ENCODE measurements at places on chromosomes 12 and 14.
A peak's percentile ranks its signal among the peaks of the same experiment; 100 is the strongest.

GRCh38 chr12:24776861-24777260, 172.0 kb downstream of the BCAT1 start:
- no peak for DNase-seq

DNA sequence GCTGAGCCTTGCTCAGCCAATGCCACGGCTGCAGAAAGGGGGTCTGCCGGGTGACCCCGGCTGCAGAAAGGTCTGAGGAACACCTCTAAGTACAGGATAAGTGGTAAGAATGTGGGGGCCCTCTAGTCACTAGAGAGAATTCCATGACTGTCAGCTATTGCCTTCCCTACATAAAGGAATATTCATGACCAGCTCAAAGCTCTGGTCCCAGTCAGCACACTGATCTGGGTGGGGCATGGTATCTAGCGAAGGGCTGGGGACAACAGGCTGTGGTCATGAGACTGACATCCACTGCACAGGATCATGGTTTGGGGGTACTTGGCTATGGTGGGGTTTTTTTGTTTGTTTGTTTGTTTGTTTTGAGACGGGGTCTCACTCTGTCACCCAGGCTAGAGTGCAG, 42.1 kb downstream of the DCAF4 start:
- no peak for DNase-seq

DNA sequence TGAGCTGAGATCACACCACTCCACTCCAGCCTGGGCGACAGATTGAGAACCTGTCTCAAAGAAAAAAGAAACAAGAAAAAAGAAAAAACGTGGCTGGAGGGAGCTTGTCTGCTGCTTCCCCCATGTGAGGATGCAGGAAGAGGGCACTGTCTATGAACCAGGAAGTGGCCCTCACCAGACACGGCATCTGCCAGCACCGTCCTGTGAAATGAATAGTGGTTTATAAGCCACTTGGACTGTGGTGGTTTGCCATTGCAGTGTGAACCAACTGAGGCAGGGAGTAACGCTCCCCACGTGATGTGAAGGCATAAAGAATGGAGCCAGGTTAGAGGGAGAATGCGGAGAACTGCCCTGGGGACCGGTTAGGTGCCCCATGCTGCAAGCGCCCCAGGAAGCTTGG, 4.5 kb upstream of the BRF1 start:
- DNase-seq, result no peak

- DNase-seq, result no peak
These were observed 184.9 kb downstream of the CAPZA3 start for GRCh38 chr12:18922851-18923250.

- no peak for DNase-seq
These were observed 3.2 kb upstream of the TUBA1C start for GRCh38 chr12:49261721-49262120.

- DNase-seq, result no peak
These were observed 72.0 kb downstream of the C12orf56 start for GRCh38 chr12:64318605-64319004.

DNA sequence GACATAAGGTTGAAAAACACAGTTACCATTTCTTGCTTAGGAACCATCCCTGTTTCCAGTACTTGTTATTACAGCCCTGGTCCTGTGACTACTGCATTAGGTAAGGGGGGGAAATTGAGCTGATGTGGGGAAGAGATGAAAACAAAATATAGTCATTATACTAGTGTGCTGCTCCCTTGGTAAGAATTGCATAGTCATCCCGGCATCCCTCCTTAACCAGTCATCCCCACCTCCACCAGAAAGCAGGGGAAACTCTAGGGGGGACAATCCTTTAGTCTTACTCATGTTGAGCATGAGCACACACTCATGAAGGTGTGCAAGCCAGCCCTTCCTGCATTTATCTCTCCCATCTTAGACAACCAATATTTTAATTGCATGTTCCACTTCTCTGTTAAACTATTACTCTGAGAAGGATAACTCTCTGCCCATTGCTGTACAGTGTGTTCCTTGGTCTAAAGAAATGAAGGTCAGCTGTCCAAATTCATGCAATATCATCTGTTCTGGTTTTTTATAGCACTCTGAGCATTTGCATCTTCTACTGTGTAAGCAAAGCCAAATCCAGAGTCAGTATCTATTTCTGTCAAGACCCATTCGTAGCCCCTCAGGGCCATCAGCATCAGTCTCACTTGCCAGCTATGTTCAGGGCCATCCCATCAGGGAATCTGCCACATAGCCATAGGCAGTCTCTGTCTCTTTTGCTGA, 46.8 kb downstream of the TMEM30B start:
- DNase-seq, result no peak

GRCh38 chr12:3365463-3366411, 125.3 kb upstream of the PRMT8 start:
- no peak for DNase-seq

GRCh38 chr12:77915071-77915600, 84.4 kb downstream of the NAV3 start:
- no peak for DNase-seq

- no peak for DNase-seq
These were observed 2.9 kb downstream of the ABCD2 start for GRCh38 chr12:39616666-39617065.

DNA sequence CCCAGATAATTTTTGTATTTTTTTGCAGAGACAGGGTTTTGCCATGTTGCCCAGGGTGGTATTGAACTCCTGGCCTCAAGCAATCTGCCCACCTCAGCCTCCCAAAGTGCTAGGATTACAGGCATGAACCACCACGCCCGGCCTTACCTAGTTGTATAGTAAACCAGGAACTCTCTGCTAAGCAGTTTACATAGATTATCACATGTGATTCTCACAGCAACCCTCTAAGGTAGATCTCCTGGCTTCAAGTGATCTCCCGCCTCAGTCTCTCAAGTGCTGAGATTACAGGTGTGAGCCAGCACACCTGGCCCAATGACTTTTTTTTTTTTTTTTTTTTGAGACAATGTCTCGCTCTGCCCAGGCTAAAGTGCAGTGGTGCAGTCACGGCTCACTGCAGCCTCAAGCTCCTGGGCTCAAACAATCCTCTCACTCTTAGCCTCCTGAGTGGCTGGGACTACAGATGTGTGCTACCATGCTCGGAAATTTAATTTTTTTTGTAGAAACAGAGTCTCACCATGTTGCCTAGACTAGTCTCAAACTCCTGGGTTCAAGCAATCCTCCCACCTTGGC, 26.0 kb upstream of the ATP2A2 start:
- no peak for DNase-seq

DNA sequence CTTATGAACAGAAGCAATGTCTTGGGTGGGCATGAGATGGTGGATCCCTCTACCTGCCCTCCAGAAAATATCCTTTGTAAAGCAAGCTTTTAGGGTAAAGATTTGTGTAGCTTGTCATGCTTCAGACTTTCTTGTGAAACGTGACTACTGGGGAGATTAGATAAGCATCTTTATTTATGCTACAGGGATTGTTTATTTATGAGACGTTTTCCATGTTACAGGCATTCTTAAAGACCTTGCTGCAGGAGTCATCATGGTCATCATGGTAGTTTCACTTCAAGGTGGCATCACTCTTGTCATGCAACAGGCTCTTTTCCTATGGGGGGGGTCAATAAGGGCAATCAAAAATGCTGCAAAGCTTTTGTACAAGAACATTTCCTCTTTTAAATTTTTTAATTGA, 8.2 kb upstream of the MIS18BP1 start:
- no peak for DNase-seq

DNA sequence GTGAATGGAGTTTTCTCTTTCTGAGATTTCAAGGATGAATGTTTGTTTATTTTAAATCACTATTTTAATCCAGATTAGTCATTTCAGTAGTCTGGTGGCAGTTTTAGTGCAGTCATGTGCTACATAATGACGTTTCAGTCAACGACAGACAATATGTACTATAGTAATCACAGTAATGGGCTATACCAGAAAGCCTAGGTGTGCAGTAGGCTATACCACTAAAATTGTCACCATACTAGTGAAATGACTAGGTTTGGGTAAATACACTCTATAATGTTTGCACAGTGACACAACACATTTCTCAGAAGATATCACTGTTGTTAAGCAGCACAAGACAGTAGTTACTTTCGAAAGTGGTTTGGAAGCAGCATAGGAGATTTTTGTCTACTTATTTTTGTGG, 203.1 kb downstream of the ETNK1 start:
- DNase-seq, result no peak

- DNase-seq, result no peak
These were observed 20.8 kb downstream of the STX2 start for GRCh38 chr12:130818272-130818634.

DNA sequence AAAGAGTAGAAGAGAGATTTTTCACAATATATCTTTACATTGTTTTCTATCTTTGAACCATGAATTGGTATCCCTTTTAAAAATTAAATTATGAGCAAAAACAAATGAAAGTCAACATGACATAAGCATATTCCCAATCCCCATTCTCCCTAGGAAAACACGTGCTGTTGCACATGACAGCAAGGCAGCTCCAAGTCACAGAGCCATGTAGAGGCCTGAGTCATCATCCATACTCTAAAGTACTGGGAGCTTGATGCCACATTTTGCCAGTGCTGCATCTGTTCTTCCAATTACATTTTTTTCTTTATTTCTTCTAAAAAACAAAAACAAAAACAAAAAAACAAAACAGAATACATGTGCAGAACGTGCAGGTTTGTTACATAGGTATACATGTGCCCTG, 115.2 kb downstream of the ITPR2 start:
- DNase-seq, result no peak

DNA sequence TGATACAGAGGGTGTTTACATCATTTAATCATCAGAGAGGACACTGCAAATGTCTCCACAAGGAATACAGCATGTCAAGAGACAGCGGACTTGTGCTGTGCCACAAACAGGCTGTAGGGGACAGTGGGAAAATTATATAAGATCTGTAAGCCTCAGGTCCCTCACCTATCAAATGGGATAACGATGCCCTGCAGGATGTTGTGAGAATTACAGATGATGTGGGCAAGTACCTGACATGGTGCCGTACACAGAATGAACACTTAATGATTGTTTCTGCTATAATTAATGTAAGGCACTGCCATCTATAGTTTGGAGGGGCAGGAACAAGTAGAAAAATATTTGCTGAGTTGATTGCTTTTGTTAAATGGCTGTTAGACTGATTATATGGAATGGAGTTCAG, 81.9 kb upstream of the GTF2A1 start:
- DNase-seq, result no peak

DNA sequence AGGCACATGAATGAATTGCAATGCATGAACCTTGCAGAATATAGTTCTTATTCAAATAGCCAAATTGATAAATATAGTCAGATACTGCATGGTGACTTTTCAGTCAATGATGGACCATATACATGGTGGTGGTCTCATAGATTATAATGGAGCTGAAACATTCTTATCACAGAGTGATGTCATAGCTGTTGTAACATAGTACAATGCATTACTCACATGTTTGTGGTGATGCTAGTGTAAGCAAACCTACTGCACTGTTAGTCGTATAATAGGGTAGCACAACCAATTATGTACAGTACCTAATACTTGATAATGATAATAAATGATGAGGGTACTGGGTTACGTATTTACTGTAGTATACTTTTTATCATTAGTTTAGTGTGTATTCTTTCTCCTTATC, 280.3 kb downstream of the BCAT1 start:
- no peak for DNase-seq

DNA sequence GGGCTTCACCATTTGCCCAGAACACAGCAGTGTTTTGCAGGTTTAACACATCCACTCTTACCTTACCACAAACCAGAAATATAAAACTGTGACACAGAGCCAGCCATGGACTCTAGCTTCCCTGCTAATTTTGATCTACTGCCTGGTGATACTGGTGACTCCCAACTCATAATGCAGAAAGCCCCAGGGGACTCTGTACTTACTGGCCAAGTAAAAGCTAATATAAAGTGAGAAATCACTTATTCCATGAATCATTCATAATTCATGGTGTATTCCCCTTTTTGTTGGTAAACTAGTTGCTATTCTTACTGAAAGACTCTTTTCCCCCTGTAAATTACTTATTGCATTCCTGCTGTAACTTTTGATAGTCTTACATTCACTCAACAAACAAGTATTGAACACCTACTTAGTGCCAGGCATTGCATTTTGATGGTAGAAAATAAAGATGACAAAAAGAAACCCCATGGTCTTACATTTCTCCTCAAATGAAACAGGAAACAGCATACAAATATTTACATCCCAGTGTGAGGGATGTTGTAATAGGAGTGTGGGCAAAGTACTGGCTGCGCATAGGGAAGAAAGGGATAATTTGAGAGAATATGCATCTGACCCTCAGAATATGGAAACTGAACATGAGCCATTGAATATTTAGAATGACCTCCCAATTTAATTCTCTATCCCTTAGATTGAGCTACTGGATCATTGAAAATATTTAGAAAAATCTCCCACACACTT, 279.6 kb downstream of the PDZRN4 start:
- DNase-seq, result no peak

DNA sequence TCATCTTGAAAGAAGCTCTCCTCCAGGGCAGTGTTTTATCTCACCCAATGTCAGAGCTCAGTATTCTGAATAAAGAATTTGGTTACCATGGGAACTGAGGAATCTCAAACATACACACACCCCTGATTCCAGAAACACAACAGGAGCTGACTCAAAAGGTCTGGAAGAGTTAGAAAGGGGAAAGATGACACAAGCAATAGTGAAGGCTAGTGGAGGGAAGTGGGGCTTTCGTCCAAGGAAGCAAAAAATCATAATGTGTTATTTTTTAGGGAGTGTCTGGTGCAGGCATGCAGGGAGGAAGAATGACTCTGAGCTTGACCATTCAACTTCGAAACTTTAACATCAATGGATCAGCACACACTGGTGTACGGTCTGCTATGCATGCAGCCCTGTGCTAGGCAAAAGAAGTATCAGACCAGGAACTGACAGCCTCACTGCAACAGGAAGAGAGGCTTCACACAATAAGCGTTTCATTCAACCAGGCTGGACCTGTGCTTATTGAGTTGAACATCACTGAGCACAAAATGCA, 20.3 kb downstream of the HEBP1 start:
- no peak for DNase-seq

- DNase-seq, result peak; percentile 54
These were observed 1.2 kb downstream of the YBX3 start for GRCh38 chr12:10721651-10722501.

- no peak for DNase-seq
These were observed 7.7 kb downstream of the VRK1 start for GRCh38 chr14:96804895-96805294.

DNA sequence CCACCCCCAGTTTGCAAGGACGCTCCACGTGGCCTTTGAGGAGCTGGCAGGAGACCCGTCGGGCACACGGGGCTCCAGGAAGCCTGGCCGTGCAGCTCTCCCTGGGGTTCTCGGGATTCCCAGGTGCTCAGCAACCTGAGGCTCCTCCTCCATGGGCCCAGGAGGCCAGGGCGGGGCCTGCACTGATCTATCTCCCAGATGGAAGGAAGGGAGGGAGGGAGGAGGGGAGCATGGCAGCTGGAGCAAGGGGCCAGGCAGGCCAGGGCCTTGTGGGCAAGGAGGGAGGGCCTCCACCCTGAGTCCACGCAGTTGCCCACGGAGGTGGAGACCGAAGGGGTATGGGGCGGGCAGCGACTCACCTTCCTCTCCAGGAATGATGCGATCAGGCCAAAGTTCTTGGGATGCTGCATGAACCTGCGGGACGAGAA, 127.3 kb downstream of the RFLNA start:
- DNase-seq, result no peak

- no peak for DNase-seq
These were observed 153.1 kb upstream of the FRMD6 start for GRCh38 chr14:51498411-51499227.

- peak; percentile 3 for DNase-seq
These were observed 148.1 kb upstream of the NRXN3 start for GRCh38 chr14:78022059-78022458.

- DNase-seq, result no peak
These were observed 23.9 kb downstream of the NID2 start for GRCh38 chr14:52044791-52045522.

- DNase-seq, result no peak
These were observed 202.3 kb upstream of the G2E3 start for GRCh38 chr14:30356438-30357202.
